ENCODE measurements at places on chromosomes 7 and 10.

DNA sequence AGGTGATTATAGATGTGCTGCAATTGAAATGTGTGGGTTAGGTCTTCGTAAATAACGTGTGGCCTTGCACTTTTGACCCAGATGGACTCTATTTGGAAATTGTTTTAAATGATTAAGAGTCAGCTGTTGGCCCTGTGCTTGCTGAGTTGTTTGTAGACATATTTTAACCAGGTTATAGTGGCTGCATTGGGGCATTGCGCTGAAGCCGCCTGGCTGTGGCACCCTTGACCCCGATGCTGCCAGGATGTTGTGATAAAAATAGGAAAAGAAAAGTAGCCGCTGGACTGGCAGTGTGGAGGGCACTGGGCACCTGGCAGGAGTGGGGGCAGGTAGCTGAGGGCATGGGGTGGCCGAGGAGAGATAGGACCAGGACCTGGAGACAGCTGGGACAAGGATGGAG, 13.4 kb downstream of the LRRC27 start:
- no peak for DNase-seq

DNA sequence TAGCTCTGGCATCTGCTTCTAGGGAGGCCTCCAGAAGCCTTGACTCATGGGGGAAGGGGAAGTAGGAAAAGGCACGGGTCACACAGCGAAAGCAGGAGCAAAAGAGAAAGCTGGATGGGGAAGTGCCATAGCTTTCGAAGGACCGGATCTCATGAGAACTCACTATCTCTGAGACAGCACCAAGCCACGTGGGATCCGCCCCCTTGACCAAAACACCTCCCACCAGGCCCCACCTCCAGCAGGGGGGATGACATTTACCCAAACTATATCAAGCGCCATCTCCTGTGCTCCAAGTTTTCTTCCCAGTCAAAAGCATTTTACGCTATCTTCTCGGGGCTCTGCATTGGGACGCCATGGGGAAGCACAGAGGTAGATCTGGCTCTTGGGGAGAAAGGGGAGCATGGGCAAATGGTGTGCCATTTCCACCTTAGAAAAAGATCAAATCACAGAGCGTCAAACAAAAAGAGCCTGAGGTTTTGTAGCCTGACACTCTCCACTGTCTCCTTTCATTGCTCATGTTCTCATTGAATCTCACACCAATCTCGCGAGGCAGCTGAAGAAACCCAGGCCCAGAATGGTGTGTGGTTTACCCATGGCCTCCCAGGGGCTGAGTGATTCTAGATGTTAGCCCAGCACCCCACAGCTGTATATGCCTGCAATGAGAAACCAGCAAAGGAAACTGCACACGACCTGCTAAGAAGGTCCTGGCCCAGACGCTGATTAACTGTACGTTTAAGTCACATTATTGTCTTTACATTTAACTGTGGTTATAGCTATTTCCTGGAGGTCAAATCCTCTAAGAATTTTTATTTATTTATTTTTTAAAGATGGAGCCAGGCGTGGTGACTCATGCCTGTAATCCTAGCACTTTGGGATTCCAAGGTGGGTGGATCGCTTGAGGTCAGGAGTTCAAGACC, 8.1 kb upstream of the OLAH start:
- no peak for DNase-seq

- no peak for DNase-seq
Observed at GRCh38 chr10:119541046-119541445, 1.5 kb downstream of the RGS10 start.

GRCh38 chr7:81284576-81284975, 365.7 kb upstream of the SEMA3C start:
- DNase-seq: no peak

DNA sequence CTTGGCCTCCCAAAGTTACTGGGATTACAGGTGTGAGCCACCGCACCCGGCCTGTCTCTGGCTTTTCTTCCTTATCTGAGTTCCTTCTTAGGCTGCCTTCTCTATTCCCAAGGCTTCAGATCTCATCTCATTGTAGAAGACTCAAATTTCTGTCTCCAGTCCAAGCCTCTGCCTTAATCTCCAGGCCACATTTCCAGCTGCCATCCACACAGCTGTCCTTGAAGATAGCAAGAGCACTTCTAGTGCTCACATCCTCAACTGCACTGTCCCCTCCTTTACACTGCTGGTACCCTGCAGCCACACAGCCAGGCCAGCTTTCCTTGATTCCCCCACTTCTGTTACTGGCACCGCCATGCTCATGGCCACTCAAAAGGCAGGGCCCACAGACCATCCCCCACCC, 35.6 kb downstream of the POLL start:
- DNase-seq: no peak

- no peak for DNase-seq
Observed at GRCh38 chr10:128087146-128087883, 38.9 kb downstream of the MKI67 start.

GRCh38 chr10:131788386-131788785, 112.4 kb upstream of the PPP2R2D start:
- no peak for DNase-seq

All from endothelial cell (in vitro differentiated cells).